Astrocyte of the spinal cord (primary cell): ENCODE measurements at places on chromosomes 5 and 9.

- peak; percentile 57 for DNase-seq
Measured at GRCh38 chr9:75885652-75886051, 4.8 kb upstream of the PCSK5 start.

GRCh38 chr5:124919076-124919475 lies 172.6 kb upstream of the ZNF608 start:
- no peak for DNase-seq

DNA sequence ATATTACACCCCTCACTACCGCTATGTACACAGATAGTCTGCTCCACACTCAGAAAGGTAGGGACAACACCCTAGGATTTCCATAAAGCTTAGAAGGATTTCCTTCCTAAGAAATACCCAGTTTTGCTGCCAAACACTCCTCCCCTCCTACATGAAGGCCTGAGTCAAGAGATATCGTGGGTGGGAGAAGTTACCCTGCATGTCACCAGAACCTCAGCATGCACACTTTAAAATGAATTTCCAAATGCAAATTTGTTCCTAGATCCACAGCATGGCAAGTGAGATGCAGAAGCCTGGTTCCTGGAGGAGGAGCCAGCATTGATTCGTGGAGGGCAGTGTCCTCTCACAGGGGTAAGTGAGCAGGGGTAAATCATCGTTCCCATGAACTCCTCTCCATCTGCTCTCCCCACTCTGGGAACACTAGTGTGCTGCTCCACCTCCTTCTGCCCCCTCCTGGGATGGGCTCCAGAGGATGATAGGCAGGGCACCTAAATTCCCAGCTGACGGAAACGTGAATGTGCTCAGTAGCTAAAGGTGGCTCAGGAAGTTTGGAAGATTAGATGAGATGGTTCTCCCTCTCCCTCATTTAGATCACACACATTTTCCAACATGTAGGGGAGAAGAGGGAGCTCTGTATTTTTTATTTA lies 76.7 kb downstream of the PDE4D start:
- no peak for DNase-seq

- DNase-seq, result no peak
Measured at GRCh38 chr9:135920256-135920930, 13.0 kb upstream of the CAMSAP1 start.

- no peak for DNase-seq
Measured at GRCh38 chr5:149110406-149110805, 30.9 kb upstream of the ABLIM3 start.

GRCh38 chr5:121711416-121711815 lies 140.3 kb upstream of the FTMT start:
- DNase-seq, result no peak

DNA sequence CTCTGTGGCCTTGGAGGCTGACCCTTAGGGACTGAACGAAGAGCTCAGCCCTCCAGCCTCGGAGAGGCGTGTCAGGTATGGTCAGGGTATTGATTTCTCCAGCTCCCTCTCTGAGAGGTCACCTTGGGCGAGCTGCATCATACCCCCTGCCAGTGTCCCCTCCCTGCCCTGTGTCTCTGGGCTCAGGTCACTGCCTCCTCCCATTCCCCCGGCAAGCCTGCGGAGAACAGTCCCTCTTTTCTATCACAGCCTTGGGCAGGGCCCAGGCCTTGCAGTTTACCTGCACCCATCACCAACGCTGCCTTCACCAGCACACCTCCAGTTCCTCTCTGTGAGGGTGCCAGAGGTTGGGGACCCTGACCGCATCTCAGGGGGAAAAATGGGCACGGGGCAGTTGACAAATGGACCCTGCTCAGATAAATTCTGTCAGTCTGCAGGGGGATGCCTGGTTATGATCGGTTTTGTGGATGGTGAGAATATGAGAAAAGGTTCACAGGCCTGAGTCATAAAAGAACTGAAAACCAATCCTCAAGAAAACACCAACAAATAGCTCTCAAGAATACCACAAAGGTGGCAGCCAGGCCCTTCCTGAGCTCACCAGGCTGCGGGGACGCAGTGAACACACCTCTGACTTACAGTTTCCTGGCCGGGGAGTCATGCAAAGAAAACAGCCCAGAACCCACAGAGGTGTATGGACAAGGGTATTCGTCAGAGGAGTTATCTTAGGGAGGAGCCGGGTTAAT lies 24.7 kb upstream of the RXRA start:
- no peak for DNase-seq

- no peak for DNase-seq
Measured at GRCh38 chr5:105659396-105659795, 2011.3 kb downstream of the EFNA5 start.

GRCh38 chr5:77155179-77155785 lies 55.2 kb upstream of the PDE8B start:
- no peak for DNase-seq

GRCh38 chr5:148939676-148940075 lies 113.3 kb downstream of the ADRB2 start:
- peak; percentile 77 for DNase-seq

GRCh38 chr9:93903886-93904648 lies 51.1 kb downstream of the BARX1 start:
- DNase-seq, result no peak

DNA sequence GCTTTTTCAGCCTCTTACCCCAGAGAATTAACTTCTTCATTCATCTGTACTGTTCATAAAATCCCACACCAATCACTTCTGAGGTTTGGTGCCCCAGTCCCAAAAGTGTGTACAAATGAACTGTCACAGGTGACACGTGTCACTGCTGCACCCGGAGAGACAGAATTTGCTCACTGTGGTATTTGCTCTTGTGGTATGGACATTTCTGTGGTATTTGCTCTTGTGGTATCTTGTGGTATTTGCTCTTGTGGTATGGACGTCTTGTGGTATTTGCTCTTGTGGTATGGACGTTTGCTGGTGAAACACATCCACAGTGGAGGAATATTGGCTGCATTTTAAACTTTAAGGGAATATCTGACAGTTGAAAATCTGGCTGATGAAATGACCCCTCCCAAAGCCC lies 214.9 kb upstream of the DAP start:
- peak; percentile 30 for DNase-seq

DNA sequence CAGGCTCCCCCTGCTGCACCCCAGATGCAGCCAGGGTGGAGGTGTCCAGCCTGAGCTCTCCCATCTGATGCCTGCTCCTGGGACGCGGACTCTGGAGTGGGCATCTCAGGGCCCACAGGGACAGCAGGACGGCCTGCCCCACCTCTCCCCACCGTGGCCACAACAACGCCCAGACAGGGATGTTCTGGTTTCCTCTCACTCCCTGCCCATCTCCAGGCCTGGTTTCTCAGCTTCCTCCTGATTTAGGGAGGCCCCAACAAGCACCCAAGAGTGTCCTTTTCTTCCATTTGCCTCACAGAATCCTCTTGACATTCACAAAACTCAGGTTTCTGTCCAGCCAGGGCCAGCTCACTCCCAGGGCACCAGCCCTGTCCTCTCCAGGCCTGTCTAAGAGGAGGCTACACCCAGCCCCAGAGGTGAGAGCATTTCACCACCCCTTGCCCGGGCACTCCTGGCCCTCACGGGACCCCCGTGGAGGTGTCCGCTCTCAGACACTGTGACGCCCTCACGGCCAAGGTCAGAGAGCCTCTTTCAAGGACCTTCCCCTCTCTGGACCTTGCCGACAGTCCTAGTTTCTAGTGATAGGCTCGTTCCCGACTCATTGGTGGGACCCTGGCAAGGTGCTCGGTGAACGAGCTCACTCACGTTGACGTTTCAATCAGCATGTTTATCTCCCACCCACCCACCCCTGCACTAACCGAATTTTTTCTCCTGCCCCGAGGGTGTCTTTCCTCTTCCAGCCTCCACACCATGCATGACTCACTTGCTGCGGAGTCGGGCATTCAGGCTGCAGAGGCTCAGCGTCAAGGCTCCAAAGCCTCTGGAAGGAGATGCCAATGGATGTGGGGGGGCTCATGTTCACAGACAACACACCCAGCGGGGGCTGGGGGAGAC lies 62.0 kb upstream of the UNC5A start:
- no peak for DNase-seq

GRCh38 chr9:129272348-129273025 lies 94.4 kb upstream of the IER5L start:
- DNase-seq, result no peak

DNA sequence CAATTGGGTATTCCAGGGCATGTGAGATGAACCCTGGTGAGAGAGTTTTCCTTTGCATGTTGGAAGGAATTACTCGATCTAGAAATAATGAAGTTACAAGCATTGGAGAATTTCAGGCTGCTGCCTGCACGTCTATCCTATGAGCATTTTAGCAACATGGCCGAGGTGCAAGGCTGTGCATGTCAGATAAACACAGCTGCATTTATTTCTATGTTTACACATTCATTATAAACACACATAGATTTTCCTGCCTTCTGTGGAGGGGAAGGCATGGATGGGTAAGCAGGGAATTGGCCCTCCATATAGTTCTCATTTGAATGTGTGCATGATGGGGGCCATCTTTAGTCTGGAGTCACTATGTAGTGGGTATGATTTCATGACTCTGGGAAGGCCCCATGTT lies 42.3 kb downstream of the AOPEP start:
- DNase-seq, result no peak

DNA sequence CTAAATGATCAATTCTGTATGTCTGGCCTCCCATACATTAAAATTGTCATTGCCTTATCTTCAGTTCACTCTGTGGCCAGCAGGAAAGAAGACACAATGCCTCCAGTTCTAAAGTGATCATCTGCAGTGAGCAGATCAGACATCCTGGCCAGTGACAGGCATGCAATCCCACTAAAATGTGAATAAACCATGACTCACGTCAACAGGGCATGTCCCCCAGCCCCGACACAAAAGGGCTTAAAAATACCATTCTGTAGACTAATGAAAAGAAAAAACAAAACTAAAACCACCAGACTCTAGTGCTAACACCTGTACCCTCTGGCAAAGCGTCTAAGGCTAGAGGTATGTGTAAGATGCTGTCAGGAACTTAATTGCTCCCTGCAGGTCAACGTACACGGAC lies 38.5 kb downstream of the DDX31 start:
- peak; percentile 87 for DNase-seq

GRCh38 chr5:141863569-141864178 lies 14.5 kb downstream of the PCDH1 start:
- no peak for DNase-seq

DNA sequence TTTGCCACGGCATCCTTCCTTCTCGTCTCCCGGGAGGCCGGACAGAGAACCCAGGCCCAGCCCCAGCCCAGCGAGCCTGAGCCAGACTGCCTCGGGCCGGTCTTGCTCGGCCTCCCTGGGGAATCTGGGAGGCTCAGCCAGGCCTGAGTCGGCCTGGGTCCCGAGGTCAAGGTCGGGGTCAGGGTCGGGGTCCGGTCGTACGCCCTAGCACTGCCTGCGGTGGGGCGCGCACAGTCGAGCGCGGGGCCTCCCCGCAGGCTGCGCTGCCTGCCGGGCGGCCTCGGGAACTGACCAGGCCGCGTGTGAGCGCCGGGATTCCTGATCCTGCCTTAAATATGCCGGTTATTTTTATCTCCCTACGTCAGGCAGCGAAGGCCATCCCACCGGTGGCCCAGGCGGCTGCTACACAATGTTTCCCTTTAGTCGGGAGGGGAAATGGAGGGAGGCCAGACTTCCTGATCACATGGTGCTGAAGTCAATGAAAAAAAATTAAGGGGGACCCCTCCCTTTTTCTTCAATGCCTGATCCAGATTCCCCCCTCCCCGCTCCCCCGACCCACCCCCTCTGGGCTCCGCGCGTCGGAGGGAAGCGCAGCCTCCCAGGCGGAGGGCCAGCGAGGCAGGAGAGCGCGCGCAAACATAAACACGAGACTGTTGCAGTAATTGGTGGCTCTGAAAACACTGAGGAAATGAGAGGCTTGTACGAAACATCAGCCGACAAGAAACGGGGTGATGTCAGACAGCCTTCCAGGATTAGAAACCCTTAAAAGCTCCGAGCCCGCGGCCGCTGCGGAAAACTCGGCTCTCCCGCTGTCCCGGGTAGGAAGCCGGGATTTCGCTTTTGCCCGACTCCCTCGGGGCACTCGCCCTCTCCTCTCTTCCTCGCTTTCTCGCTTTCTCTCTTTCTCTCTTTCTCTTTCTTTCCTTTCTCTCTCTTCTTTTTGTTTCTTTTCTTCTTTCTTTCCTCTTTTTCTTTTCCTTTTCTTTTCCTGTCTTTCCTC lies 148.2 kb upstream of the KLF4 start:
- DNase-seq, result peak; percentile 97

DNA sequence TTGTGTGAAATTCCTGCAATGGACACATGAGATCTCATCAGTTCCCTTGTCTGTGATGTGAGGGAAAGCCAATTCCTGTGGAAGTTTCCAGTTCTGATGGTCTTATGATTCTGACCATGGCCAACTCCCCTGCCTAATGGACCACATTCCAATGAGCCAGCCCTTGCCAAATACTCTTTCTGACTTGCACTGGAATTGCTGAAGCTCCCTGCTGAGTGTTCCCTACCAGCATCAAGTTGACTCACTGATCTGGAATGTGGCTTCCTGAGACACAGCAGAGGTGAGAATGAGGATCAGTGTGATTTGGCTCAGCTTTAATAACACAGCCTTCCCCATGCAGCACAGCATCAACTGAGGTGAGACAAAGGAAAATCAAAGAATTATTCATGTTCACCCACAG lies 427.8 kb downstream of the KDM4C start:
- peak; percentile 92 for DNase-seq

GRCh38 chr5:132259069-132259851 lies 1.8 kb downstream of the PDLIM4 start:
- peak; percentile 92 for DNase-seq

- DNase-seq, result peak; percentile 42
Measured at GRCh38 chr9:78954286-78954685, 617.5 kb upstream of the TLE4 start.

GRCh38 chr5:137098238-137098637 lies 400.9 kb downstream of the SPOCK1 start:
- no peak for DNase-seq

GRCh38 chr5:114055318-114056184 lies 306.3 kb upstream of the KCNN2 start:
- peak; percentile 61 for DNase-seq
